ENCODE measurements at places on chromosomes 13 and 19.

DNA sequence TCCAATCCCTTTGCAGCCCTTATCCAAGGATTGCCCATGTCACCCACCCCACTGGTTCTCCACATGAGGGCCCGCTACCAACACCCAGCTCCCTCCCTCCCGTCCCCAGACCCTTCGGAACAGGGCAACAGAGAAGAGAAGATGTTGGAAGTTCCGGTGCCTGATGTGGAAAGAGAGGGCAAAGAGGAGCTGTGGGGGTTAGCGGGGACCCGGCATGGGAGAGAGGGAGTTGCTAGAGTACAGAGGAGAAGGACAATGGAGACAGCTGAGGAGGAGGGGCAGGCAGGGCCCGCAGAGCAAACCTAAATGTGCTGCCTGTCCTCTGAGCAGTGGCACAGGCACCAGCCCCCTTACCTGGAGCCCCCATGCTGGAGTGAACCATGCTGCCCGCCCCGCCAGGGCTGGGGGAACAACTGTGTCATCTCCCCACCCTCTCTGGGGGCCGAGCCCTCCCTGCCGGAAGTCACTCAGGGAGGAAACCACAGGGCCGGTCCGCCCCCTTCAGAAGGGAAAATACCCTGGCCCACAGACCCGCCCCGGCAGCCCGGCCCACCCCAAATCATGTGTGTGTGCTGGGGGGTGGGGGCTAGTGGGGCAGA lies at the start of gene POU2F2:
Gene POU2F2 (minus strand): TSS at position 417 of the 599 bp plus-strand sequence. CDS start 35 bp downstream, at position 382.
- DNase-seq, result no peak

DNA sequence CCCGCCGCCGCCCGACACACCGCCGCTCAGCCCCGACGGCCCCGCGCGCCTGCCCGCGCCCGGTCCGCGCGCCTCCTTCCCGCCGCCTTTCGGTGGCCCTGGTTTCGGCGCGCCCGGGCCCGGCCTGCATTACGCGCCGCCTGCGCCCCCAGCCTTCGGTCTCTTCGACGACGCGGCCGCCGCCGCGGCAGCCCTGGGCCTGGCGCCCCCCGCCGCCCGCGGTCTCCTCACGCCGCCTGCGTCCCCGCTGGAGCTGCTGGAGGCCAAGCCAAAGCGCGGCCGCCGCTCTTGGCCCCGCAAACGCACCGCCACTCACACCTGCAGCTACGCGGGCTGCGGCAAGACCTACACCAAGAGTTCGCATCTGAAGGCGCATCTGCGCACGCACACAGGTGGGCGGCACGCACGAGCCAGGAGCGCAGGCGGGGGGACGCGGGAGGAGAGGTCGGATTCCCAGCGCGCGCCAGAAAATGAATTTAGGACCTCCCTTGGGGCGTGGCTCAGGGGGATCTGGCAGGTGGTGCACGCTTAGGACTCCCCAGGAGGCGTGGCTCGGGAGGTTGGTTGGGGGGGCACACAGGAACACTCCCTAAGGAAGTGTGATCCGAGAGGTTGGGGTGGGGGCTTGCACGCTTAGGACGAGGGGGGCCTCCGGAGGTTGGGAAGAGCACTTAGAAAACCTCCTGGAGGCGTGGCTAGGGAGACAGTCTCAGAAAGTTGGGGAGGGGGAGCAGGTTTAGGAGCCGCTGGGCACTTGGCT lies 1.2 kb downstream of the KLF2 start:
- DNase-seq, result no peak

DNA sequence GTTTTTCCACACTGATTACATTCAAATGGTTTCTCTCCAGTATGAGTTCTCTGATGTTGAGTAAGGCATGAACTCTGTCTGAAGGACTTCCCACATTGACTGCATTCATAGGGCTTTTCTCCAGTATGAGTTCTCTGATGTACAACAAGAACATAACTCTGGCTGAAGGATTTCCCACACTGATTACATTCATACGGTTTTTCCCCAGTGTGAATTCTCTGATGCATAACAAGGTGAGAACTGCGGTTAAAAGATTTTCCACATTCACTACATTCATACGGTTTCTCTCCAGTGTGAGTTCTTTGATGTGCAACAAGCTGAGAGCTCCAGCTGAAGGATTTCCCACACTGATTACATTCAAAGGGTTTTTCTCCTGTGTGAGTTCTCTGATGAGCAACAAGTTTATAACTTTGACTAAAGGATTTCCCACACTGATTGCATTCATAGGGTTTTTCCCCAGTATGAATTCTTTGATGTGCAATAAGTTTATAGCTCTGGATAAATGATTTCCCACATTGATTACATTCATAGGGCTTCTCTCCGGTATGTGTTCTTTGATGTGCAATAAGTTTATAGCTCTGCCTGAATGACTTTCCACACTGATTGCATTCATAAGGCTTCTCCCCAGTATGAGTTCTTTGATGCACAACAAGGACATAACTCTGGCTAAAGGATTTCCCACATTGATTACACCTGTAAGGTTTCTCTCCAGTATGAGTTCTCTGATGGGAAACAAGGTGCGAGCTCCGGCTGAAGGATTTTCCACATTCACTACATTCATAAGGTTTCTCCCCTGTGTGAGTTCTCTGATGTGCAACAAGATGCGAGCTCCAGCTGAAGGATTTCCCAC lies 23.5 kb downstream of the ZNF180 start:
- DNase-seq, result no peak

DNA sequence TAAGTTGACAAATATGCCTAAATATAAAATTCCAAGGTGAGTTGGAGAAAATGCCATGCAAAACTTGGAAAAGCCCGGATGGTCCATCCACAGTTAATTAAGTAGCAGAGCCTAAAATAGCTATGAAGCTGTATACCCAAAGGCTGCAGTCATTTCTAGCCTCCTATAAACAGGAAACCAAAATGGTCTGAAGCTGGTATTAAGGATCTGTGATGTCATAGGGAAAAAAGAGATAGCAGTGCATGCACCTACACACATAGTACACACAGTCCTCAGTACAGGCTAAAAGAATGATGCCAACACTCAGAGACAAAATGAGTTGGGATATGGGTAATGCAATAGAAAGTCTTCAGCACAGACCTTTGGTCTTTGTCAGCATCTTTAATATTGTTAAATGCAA lies 736.9 kb downstream of the EFNB2 start:
- no peak for DNase-seq

- no peak for DNase-seq
Measured at GRCh38 chr19:49788857-49789256, 22.1 kb downstream of the AP2A1 start.

- no peak for DNase-seq
Measured at GRCh38 chr13:31056644-31057271, 104.9 kb downstream of the HSPH1 start.

- DNase-seq, result no peak
Measured at GRCh38 chr19:29771708-29772414, 39.9 kb upstream of the CCNE1 start.

GRCh38 chr19:10836479-10837330 lies 693 bp upstream of the TMED1 start:
- DNase-seq, result peak; percentile 54

GRCh38 chr13:51914137-51914493 lies 52.3 kb downstream of the CCDC70 start:
- DNase-seq, result no peak

GRCh38 chr19:3071768-3072167 lies 9.5 kb upstream of the TLE5 start:
- no peak for DNase-seq

- no peak for DNase-seq
Measured at GRCh38 chr13:109846185-109846584, 59.8 kb upstream of the IRS2 start.

- no peak for DNase-seq
Measured at GRCh38 chr19:29074579-29074978, 138.4 kb downstream of the UQCRFS1 start.

GRCh38 chr13:101230271-101230890 lies 185.9 kb downstream of the NALCN start:
- DNase-seq, result no peak

DNA sequence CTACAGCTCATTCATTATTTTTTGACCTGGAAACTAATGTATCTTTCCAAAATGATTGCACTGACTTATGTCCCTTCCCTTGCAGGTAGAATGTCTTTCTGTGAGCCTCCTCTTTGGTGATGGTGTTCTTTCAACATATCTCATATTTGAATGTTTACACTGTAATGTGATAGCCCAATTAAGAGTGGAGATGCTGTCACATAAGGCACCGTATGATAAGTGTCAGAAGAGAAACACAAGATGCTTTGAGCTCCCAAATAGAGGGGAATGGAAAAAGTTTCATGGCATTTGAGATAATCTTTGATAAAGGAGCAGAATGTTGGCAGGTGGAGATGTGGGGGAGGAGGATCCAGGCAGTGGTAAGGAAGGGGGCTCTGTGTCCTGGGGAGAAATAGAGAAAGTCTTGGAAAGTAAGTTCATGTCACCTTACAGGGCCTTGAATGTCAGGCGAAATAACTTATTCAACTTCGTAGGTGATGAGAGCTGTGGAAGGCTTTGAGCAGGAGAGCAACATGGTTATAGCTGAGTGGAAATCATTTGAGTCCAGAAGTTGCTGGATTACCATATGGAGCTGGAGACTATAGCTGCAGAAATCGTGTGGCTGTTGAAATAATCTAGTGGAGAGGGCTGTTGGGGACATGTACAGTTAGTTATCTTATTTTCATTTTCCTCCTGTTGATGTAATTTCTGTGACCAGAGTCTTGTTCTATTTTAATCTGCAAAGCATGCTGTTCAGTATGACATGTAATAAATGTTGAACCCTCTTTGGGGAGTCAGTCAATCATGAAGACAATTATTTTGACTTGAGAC lies 10.3 kb upstream of the RNF113B start:
- DNase-seq, result no peak

DNA sequence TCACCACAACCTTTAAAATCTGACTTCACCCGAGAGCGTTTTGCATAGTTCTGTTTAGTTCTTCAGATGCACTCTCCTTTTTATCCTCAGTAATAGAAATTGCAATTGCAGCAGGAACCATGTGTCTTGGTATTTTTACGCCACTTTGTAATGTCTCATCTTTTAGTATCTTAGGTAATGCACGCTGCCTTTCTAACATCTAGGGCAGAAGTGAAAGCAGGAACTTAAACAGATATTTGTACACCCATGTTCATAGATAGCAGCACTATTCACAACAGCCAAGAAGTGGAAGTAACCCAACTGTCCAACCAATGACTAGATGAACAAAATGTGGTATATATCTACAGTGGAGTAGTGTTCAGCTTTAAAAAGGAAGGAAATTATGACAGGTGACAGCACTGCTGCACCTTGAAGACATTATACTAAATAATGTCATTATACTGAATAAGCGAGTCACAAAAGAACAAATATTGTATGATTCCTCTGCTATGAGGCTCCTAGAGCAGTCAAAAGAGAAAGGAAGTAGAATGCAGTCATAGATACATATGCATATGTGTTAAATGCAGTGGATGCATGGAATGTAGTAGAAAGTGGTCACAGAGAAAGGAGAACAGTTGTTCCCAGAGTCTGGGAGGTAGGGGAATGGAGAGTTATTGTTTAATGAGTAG lies 105.9 kb upstream of the GJB6 start:
- no peak for DNase-seq

GRCh38 chr13:89066868-89067466 lies 1395.8 kb downstream of the SLITRK5 start:
- no peak for DNase-seq

- no peak for DNase-seq
Measured at GRCh38 chr13:73937441-73937840, 196.8 kb downstream of the KLF12 start.

GRCh38 chr13:112530861-112531260 lies 57.1 kb downstream of the TUBGCP3 start:
- DNase-seq, result no peak

- DNase-seq, result no peak
Measured at GRCh38 chr19:39518975-39519374, 4.0 kb downstream of the SELENOV start.

GRCh38 chr13:66693656-66694055 lies 536.5 kb downstream of the PCDH9 start:
- no peak for DNase-seq

DNA sequence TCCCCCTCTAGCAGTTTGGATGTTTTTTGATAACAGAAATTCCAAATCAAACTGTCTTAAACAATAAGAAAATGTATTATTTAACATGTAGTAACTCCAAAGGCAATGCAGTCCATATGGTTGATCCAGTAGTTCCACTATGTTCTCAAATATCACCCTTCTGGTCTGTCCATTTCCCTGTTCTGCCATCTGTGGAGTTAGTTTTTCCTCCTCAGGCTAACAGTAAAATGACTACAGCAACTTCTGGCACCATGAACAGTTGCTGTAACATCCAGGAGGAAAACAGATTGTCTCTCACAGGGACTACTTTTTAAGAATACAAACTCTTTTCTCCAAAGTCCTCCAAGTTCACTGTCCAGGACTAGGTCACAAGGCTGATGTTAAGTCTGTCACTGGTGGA lies 455.4 kb downstream of the FGF14 start:
- DNase-seq, result no peak

Measured in thoracic aorta (tissue), 2 donors.